ENCODE measurements at places on chromosomes 12 and 14.
A peak's percentile ranks its signal among the peaks of the same experiment; 100 is the strongest.

GRCh38 chr12:115791331-115791730, 486.2 kb downstream of the MED13L start:
- DNase-seq: no peak

- DNase-seq: no peak
Observed at GRCh38 chr12:91555436-91556415, 373.1 kb upstream of the DCN start.

DNA sequence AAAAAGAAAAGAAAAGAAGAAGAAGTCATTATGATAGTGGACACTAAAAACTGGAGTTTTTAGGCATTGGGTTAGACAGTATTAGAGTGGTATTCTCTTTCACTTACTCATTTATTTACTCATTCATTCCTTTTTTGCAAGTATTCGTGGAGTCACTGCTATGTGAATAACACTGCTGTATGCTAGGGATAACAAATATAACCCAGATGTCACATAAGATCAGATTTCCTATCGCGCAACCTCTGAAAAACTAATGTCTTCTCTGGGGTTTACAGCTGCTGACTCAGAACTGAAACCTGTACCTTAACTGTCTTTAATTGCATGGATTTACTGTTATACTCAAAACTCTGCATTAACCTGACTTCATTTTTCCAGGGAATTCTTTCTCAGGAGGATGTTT, 353.7 kb downstream of the LRIG3 start:
- peak; percentile 92 for DNase-seq

GRCh38 chr14:53890611-53891101, 66.0 kb downstream of the BMP4 start:
- no peak for DNase-seq

GRCh38 chr12:25200703-25201102, 5.7 kb downstream of the ETFRF1 start:
- DNase-seq: no peak

- no peak for DNase-seq
Observed at GRCh38 chr14:38502239-38502638, 246.3 kb upstream of the CLEC14A start.

- DNase-seq: no peak
Observed at GRCh38 chr14:74507840-74508239, 14.3 kb downstream of the ISCA2 start.

DNA sequence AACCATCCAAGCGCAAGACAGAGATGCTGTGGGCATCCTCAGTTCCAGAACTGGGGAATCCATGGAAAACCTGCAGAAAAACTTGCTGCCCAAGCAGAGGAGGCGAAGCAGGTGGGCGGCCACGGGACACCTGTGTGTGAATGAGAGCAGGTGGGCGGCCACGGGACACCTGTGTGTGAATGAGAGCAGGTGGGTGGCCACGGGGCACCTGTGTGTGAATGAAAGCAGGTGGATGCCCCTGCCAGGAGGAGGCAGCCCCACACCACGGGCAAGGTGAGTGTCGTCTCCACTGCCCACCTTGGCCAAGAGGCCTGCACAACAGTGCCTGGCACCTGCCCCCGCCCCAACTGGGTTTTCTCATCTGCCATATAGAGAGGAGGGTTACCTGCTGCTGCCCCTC, 59.2 kb downstream of the GSC start:
- DNase-seq: no peak

DNA sequence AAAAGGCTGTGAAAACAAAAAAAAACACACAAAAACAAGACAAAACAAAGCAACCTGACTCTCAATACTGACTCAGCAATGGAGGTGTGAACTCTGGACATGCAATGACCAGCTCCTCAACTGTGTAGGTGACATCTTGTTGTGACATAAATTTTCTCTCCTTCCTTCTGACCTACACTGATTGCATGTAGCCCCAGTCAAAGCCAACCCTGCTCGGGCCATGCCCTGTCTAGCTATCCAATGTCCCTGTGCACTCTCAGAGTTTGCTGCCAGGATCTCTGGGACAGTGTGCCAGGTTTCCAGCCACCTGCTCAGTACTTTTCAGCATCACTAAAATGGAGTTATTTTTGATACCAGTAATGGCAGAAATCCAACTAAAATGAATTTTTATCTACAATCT, 18.9 kb upstream of the CRACR2A start:
- no peak for DNase-seq

DNA sequence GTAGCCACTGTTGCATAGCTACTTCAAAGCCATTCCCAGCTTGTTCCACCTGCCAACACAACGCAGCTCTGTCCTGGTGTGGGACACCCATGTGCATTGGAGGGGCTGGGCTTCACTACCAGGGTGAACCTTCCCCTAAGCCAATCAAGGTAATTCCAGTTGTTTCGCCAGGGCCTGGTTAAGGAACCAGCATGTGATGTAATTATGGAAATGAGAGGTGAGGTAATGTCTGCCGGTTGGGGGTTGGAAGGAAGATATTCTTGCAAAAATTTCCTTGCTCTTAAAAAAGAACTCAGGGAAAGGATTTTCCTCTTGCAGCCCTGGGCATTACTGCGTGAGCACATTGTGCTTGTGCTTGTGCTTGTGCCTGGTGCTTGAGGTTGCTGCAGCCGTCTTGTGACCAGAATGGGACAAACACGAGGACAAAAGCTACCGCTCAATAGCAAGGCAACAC, 14.9 kb downstream of the TUBA1C start:
- no peak for DNase-seq

- no peak for DNase-seq
Observed at GRCh38 chr12:71504476-71504875, 64.9 kb downstream of the LGR5 start.

DNA sequence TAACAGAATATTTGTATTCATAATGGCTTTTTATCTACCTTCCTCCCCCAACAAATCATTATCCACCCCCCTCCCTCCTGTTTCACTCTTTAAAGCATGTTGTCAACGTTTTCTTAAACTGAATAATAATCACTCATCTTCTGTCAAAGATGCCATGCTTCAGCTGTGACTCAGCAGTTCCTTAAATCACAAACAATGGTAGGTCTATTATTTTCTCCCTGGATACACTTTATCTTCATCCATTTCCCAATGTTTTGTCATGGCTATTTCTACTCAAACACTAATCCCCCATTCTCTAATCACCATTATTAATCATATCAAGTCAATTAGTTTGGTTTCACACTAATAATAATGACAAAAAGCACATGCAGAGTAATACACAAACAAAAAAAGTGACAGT, 6.5 kb downstream of the CLEC12B start:
- DNase-seq: no peak

DNA sequence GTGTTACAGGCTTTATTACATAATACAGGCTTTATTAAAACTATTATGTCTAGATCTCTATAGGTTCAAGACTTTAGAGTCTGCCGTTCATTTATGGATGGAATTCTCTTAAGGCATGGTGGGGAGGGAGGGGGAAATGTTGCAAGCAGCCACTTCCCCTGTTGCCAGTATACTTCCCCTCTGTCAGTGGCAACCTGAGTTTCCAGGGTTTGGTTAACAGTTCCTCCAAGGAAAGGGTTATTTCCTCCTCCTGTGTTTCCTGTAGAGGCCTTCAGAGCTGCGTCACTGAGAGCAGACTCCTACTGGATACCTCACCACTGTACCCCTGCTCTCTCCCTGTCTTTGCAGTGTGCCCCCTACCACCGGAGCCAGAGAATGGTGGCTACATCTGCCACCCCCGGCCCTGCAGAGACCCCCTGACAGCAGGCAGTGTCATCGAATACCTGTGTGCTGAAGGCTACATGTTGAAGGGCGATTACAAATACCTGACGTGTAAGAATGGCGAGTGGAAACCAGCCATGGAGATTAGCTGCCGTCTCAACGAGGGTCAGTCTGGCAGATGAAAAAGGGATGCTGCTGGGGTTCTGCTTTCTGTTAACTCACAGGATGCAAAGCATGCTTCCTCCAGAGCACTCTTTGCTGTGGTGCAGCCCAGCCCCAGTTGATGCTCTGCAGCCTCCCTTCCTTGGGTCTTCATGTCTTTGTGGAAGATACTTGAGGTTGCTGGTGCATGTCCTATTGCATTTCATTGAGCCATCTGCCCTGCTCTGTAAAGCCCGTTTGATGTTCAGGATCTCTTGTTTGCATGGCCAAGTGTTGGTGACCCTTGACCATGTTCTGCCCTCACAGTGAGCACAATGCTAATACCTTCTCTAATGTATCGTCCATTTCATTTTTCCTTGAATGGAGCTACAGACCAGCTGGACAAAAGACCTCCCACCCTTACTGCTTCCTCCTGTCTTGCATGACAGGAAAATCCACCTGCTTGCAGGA, 63.6 kb upstream of the SRSF5 start:
- no peak for DNase-seq

DNA sequence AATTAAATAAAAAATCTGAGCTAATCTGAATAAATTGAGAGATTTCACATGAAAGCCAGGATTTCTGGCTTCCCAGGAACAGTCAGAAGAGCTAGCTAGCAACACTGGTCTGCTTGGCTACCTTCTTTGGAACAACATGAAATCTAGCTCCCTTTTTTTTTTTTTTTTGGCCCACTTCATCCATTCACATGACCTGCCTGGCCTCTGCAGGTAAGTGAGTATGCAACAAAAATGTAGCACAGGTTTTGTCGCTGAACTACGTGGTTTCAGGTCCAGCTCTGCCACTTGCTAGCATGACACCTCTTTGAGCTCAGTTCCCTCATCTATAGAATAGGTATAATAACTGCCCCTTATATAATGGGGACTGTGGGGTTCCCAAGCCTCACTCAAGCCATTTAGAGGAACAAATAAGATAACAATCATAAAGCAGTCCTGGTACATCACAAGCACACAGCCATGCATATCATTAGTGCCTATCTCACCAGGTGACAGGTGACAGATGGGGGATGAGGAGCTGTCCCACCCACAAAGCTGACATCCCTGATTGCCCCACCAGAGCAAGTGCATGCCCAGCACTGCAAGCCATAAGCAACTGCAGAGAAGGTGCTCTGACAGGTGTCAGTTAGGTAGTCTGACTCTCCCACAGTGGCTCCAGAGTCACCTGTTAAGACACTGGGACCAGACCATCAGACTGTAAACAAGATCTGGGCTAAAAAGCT, 25.6 kb downstream of the PXN start:
- no peak for DNase-seq

- DNase-seq: no peak
Observed at GRCh38 chr12:57617942-57618341, 6.7 kb downstream of the ARHGEF25 start.

DNA sequence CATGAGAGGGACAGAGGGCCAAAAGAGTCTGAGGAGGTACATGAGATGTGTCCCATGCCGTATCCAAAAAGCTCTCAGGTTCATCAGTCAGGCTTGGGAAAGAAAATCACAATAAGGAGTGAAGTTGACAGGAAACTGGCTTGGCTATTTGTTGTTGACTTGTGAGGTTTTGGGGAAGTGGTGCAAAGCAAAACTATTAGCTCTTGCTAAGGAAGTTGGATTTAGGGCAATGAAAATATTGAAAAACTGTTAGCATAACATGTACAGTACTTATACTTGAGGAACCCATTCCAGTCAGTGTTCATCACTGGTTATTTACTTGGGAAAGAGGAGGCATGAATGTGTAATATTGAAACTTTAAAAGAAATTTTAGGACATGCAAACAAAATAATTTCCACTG, 145.9 kb downstream of the DUSP6 start:
- DNase-seq: no peak

DNA sequence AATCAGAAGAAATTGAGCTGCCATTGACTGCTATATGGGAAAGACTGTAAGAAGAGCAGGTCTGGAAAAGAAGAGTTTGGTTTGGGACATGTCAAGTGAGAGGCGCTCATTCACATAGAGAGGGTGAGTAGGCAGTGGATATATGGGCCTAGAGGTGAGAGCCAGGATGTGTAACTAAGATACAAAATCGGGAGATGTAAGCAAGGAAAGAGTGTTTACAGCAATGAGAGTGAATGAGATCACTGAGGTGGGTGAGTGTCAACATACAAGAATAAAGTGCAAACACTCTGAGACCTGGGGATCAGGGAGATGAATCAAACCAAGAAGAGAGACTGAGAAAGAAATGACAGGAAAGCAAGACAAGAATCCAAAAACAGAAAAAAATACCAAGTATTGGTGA, 58.0 kb upstream of the RTRAF start:
- no peak for DNase-seq

- no peak for DNase-seq
Observed at GRCh38 chr12:90519285-90519684, 435.7 kb downstream of the CCER1 start.

GRCh38 chr12:90299121-90299520, 590.5 kb upstream of the ATP2B1 start:
- no peak for DNase-seq

- no peak for DNase-seq
Observed at GRCh38 chr12:33813536-33813935, 208.8 kb upstream of the ALG10 start.

- DNase-seq: no peak
Observed at GRCh38 chr12:71744522-71745300, 10.0 kb upstream of the RAB21 start.

- DNase-seq: no peak
Observed at GRCh38 chr14:92534932-92535643, 21.5 kb downstream of the RIN3 start.

GRCh38 chr12:131397493-131398181, 313.3 kb upstream of the SFSWAP start:
- DNase-seq: no peak

GRCh38 chr14:92041203-92041602, 1.3 kb upstream of the TRIP11 start:
- no peak for DNase-seq

DNA sequence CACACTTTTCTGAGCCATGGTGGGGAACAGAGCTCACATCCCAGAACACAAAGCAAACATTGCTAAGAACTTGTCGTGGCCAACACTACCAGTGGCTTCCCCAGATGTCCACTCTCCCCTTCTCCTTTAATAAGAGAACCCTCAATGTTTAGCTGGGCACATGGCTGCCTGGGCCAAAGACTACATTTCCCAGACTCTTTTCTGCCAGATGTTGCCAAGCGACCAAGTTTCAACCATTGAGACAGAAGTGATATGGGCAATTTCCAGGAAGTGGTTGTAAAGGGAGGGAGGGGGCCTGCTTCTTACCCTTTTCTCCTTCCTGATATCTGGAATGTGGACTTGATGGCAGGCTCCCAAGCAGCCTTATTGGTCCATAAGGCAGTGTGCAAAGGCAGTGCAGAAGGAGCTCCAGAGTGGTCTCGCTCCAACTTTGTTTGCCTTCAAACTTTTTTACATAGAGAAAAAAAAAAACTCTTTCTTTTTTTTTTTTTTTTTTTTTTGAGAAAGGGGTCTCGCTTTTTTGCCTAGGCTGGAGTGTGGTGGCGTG, 24.9 kb upstream of the JDP2 start:
- no peak for DNase-seq

DNA sequence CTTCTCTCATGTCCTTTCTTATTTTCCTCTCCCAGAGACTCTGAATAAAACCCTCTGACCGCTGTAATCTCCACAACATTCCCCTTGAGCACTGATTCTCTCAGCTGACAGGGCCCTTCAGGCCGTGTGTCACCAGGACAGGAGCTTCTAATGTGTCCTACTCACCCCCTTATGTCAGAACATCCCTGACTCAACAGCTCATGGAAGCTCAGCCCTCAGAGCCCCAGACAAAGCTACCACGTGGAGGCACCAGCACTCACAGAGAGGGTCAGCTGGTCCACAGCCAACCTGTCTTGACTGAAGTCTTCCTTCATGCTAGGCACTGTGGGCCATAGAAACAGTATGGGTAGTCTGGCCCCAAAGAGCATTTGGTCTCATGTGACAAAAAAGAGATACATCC, 49.8 kb downstream of the SMUG1 start:
- DNase-seq: no peak

- no peak for DNase-seq
Observed at GRCh38 chr12:40224439-40225291, at the start of gene LRRK2. Gene LRRK2 (plus strand): TSS chr12:40224997. CDS start chr12:40225132, 135 bp downstream.
